ENCODE measurements at places on chromosomes 16 and 17.

DNA sequence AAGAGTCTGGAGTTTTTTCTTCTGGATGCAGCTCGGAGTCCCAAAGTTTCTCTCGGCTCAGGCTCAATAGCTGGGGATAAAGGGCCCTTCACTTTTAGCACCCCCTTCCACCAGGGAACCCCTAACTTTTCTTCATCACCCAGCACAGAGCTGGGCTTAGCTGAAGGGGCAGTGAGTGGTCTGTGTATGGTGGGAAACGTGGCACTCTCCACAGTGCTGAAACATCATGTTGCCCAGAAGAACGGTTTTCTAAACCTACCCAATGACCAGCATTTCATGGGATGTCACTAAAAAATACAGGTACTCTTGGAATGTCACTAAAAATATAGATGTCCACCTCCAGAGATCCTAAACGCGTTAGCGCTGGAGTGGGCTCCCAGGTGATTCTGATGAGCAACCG lies 12.0 kb downstream of the ERN2 start:
- DNase-seq: no peak

DNA sequence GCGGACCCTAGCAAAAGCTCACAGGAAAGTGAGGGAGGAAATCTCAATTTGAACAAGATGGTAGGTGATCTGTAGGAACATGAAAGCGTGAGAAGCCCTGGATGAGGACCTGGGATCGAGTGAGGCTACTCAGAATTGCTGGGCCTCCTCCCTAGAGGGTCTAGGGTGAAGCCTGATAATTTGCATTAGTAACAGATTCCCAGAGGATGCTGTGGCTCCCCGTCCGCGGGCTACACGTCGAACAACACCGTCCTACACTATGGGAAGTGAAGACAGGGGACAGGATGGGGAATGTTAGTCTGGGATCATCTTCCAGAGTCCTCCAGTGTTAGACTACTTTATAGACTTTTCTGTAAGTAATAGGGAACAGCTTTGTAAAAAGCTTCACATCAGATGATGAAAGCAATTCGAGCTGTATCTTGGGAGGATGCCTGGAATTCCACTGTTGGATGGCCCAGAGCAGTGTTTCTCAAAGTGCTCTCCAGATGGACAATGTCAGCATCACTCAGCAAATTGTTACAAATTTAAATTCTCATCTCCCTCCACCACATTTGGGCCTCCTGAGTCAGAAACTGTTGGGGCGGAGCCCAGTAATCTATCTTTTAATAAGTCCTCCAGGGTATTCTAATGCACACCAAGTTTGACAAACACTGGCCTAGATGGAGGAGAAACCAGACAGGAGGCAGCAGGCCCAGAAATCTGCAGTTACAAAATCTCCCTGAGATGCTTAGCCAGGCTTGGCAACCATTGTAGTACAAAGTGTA lies 6.5 kb downstream of the FNDC8 start:
- DNase-seq: no peak

- no peak for DNase-seq
Observed at GRCh38 chr16:80323187-80323807, 217.5 kb upstream of the DYNLRB2 start.

- DNase-seq: no peak
Observed at GRCh38 chr17:83012868-83013778, 66.3 kb upstream of the METRNL start.

DNA sequence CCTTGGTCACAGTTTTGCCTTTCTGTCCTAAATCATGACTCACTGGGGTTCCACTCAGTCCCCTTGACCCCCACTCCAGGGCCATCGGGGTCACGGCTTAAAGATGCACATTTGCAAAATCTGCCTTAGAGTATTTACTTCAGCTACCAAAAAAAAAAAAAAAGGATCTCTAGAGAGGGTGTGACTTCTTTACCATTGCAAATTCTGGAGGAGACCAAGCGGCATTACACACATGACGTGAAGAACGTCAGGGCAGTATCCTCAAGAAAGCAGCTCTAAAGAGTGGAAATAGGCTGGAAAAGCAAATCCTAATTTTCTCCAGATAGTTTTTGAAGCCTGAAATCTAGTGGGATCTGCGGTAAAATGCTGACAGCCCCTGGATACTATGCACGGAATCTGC lies 25.6 kb downstream of the SLC6A4 start:
- DNase-seq: no peak

DNA sequence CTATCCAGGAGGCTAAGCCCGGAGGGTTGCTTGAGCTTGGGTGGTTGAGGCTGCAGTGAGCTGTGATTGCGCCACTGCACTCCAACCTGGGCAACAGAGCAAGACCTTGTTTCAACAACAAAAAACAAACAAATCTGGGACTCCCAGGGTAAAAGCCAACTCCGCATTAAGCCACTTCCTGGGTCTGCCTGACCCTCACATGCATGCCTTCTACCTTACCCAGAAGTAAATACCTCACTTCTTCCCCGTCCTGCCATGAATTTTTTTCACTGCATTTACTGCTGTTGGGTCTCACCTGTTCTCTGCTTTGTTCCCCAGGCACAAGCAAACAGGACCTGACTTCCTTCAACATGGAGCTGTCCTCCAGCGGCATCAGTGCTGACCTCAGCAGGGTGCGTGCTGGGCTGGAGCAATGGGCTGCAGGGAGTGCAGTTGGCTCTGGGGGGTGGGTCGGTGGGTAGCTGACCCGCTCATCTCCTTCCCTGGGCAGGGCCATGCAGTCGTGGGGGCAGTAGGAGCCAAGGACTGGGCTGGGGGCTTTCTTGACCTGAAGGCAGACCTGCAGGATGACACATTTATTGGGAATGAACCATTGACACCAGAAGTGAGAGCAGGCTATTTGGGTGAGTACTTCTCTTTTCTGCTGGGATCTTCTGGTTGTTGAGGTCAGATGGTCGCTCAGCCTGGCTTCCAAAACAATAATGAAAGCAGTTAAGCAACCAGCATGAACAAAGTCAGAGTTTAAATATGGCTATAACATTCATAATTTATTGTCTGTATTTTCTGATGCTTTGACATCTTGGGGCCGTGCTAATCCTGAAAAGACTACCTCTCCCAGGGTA lies 16.4 kb downstream of the ITGAL start:
- no peak for DNase-seq

- DNase-seq: no peak
Observed at GRCh38 chr16:71738855-71739254, 14.4 kb upstream of the PHLPP2 start.

GRCh38 chr17:36149296-36149820 lies 27.1 kb downstream of the TBC1D3B start:
- DNase-seq: no peak

DNA sequence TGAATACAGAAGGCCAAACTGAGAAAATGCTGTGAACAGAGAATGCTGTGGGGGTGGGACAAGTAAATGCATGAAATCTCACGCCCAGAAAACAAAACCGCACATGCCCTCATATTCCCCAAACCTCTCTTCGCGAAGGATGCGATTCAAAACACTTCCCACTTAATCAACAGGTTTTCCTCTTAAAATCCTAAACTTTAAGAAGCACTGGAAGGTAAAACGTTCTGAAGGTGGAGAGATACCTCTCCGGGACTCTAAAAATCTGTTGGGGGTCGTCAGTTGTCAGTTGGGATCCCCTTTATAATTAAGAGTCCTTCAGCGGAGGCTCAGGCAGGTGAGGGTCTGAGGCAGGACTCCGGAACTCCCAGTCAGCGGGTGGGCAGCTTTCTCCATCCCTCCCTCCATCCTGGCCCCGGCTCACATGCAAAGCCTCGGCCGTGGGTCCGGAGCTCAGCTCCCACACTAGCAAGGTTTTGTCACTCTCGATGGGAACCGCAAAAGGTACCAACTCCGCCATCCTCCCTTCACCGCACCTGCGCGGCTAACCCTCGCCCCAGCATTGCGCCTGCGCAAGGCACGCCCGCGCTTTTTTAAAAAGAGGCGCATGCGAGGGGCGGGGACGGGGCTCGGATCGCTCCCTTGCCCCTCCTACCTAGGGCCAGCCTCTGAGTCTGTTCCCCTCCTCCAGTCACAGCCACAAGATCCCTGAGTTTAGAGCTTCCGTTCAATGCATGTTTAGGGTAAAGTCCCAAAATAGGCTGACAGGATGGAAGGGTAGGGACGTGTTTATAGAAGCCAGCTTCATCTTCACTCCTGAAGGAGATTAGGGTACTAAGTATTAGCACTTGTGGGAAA lies at the start of gene RDM1:
RDM1 (minus strand) TSS at position 563 of the 855 bp plus-strand sequence; CDS start at position 517, 46 bp downstream.
- DNase-seq: peak; percentile 59

DNA sequence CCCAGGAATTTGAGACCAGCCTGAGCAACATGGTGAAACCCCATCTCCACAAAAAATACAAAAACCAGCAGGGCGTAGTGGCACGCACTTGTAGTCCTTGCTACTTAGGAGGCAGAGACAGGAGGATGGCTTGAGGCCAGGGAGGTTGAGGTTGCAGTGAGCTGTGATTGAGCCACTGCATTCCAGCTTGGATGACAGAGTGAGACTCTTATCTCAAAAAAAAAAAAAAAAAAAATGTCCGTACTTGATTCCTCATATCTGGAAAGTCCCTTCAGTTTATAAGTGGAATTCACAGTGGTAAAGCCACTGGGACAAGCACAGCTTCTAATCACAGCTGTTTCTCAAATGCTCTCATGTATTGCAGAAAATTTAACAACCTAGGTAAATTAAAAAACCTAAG lies 78.6 kb upstream of the CREBBP start:
- DNase-seq: no peak

DNA sequence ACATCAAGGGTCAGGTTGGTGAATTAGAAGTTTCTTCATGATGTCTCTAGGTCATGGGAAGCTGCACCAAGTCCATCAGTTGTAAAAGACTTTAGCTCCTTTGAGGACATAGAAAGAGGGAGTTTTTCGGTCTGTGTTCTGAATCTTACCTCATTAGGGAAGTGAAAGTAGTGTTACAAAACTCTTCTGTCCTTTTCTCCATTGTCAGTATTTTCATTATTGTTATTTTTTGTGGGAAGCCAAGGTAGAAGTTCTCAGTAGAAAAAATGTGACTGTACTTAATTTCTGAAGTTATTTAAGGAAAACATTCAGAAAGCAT lies 24.2 kb downstream of the MAP3K3 start:
- no peak for DNase-seq

DNA sequence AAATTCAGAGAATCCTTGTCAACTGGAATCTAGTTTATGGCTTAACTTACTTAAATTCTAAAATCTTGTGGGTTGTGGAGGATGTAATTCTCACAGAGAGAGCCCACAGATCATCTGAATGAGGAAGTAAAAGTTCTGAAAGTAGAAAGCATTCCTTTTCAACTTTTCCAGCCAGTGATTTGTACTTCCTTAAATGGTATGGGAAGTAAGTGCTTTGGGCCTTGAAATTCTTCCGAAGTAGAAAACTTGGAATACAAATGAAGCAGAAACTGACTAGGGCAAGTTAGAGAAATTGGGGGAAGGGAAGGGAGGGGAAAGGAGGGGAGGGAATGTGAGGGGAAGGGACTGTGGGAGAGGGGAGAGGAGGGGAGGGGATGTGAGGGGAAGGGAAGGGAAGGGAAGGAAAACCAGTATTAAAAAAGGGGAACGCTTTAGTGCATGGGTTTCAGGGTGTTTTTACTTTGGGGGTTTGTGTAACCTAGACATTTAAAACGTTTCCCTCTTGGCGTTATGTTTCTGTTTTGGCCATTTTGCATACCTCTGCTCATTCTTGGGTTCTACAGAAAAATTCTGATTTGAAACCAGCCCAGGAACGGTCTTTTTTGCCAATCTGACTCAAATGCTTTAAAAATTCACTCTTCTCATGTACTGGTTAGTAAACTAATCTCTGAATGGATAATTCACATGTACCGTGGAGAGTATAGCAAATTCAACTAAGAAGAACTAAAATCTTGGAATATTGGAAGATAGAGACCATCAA lies 15.5 kb upstream of the SNTB2 start:
- no peak for DNase-seq

Measured in stimulated activated CD4-positive, alpha-beta T cell treated with anti-CD3 and anti-CD28 coated beads, Interleukin-1b, Interleukin-23, amount 100 ng/mL, for 1 hour (primary cell).